ENCODE measurements at places on chromosomes 7 and 10.

- DNase-seq: no peak
These were observed 321.4 kb upstream of the AOAH start for GRCh38 chr7:37045681-37046179.

DNA sequence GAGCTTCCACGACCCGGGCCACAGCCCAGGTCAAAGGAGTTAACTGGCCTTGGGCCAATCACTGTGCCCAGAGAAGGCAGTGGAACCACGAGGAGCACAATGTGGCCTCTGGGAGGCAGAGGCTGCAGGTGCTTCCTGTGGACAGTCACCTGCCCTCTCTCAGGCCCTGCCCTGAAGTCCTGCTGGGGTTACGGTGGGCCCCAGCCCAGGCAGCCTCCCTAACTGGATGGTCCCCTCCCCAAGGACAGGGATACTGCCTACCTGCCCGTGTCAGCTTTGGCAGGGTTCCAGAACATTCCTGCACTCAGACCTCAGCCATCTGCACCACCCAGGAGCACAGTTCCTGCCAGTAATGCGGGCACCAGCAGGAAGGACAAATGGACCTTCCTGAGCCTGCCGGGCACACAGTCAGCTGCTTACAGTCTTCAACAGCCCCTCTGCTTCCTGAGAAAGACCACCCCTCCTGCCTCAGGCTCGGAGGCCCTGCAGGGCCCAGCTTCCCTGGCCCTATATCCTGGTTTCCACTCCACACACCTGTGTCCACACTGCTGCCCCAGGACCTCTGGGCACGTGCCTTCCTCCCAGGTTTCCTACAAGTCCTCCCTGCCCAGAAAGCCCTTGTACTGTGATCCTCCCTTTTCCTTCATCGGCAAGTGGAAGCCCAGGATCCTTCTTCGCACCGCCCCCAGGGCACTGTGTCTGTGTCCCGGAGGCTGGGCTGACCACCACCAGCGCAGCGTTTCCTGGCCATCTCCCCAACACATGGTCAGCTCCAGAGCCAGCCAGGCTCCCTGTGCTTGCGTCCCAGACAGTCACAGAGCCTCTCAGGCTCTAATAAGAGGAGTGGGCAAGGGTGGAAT is 23.3 kb downstream of the WDR86 start:
- no peak for DNase-seq

- DNase-seq: no peak
These were observed 47.6 kb downstream of the ICA1 start for GRCh38 chr7:8214244-8214824.

DNA sequence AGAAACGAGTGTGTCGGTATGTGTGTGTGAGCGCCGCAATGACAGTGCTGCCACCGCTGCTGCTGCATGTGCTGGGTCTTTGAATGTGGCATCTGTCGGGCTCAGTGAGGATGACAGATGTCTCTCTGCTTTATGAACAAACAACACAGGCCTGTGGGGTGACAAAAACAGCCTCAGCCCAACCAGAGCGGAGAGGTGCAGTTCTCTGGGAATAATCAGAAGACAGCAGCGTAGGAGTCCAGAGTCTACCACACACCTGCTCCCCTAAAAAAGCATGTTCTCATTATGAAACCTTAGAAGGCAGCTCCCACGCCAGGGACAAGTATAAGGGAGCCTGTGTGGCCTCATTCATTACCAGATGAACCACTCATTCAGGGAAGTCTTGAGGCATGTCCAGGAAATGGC is 278.3 kb downstream of the KCNMA1 start:
- peak; percentile 80 for DNase-seq

DNA sequence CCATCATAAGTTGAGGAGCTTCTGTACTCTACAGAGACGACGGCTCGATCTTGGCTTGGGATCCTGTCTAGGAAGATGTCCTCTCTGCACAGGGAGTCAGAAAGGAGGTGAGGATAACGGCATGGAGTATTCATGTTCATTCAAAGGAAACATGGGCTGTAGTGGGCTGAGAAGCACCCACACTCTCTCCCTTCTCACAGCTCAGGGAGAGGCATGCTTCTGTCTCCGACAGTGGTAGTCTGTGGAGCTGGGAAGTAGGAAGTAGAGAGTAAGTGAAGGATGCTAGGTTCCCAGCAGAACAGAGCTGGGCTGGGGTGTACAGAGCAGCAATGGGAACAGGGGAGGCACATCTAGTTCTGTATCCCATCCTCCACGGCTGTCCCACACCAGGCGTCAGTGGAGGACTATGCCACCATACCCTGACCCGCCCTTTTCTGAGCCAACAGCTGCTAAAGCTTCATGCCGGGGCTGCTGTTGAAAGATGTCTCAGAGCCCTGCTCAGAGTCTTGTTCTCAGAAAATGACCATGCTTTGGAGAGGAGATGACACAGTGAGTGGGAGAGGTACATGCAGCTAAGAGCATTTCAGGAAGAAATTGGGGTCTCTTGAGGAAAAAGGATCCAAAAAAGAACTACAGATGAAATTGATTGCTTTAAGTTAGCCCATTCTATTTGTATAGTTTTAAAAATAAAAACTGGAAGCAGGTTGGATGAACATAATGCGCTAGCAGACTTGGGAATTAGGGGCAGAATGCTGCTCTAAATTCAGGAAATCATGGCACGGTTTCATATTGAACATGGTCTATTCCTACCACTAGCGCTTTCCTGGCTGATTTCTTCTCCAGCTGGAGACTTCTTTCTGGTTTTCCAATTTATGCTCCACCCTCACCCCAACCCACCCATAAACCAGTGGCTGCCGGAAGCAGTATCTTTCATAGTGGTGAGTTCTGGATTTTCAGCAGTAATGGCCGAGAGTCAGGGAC is 138.6 kb downstream of the CHN2 start:
- no peak for DNase-seq

GRCh38 chr7:121761399-121761798 is 111.6 kb upstream of the PTPRZ1 start:
- no peak for DNase-seq

DNA sequence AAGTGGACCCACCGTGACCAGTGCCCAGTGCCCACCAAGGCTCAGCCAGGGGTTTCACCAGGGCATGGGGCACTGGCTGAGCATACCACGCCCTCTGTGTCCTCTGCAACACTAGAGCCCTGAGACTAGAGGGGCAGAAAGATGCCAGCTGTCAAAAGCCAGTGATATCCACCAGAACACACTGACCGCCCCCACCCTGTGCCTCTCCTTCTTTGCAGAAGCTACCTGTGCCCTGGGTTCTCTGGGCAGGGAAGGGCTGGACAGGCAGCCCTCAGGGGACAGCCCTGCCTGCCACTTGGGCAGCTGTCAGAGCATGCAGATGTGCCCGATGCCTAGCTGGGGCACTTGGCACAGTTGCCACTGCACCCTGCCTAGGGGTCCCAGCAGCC is 494 bp downstream of the VSIR start:
- no peak for DNase-seq

DNA sequence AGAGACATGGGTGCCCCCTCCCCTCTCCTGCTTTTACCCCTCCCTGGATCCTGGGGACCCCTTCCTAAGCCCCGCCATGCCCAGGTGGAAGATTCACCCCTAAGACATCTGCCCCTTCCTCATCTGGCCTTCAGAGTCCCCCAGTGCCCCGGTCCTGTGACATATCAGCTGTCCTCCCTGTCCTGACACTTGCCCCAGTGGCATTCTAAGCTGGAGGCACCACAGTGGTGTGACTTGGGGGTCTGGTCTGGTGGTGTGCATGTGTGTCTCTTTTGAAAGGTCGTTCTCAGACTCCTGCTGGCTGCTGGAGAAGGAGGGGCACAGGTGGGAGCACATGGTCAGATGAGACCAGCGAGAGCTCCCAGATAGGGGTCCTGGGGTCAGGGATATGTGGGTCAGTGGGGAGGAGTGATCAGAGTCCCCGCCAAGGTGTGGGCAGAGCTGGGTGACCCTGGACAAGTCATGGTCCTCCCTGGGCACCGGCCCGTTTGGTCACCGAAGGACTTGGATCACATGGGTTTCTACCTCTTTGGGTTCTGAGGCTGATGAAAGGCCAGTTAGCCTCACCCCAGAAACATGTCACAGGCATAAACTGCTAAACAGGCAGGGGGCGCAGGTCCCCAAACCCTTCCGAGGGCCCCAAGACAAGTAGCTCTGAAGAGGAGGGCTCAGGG is 645 bp upstream of the TFR2 start:
- no peak for DNase-seq

GRCh38 chr7:158248816-158249215 is 338.8 kb downstream of the PTPRN2 start:
- no peak for DNase-seq

GRCh38 chr10:98577168-98577567 is 130.4 kb upstream of the HPS1 start:
- DNase-seq: no peak

DNA sequence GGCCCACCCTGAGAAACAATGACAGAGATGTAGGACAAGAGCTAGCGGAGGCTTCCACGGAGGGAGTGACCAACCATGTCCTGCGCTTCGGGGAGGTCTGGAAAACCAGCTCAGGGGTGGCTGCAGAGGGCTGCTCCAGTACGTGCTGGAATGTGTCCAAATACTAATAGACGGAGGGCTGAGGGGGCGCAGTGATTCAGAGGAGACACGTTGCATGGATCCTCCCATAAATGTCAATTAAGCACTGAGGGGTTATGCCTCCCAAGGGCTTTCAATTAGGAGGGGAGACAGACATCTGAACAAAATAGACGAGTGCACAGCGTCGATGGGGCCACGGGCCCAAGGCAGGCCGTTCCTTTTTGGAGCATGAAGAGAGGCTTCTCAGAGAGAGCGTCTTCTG is 51.0 kb upstream of the NPS start:
- no peak for DNase-seq

DNA sequence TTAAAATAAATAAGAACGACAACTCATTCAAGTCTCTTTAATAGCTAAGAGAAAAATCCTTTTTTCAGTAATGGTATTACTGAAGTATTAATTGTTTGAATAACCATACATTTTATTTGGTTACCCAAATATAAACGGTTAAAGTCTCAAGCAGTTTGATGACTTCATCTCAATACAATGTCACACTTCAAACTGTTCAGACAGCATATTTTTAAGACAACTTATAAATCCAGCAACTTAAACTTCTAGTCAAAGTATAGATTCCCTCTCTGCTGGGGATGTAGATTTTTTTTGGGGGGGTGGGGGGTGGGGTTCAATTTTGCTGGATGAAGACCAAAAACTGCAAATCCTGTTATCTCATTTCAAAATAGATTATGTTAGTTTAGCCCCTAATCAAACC is 42.0 kb downstream of the GNA12 start:
- DNase-seq: no peak

DNA sequence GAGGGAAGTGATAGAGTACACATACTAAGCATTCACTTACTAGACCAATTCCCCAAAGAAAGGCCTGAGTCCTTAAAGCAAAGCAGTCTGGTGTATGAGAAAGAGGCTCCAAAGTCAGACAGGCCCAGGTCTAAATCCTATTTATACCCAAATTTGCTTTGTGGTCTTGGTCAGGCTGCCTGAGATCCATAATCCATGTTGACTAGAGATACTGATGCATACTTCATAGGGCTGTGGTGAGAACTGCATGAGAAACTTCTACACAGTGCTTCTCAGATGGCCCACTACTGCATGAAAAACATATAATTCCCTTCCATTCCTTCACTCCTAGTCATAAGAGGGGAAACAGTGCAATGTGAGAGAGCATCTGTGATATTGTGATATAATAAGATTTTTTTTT is 81.6 kb upstream of the SP4 start:
- no peak for DNase-seq

DNA sequence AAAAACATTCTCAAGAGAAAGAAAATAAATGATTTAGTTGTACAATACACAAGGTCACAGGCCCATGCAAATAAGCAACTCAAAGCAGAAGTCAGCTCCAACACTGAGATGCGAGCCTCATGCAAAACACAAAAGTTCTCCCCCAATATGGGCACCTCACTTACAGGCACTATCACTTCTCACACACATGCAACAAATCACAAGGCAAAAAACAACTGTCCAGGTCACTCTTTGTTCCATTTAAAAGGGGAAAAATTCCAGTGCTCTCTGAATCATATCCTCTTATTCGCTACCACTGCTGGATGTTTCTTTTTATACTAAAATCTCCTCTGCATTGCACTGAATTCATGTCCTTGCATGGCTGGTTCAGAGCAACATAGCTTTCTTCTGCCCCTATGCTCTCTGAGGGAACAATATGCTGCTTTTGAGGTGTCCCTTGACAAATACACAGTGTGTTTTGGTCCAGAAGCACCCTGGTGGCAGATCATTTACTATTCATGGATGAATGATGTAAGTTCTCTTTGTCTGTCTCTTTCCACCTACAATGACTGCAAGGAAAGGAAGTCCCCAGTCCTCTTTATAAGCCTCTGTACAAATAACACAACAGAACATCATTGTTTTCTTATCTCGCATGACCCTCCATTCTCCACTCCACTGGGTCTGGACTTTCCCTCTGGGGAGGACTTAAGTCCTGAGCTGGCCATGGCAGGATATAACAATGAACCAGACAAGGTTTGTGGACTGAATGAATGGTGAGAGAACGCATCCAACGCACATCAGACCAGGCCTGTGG is 85.4 kb upstream of the GSDME start:
- no peak for DNase-seq

All from NCI-H1694 (cell line).